ENCODE measurements at places on chromosomes 2 and 18.

DNA sequence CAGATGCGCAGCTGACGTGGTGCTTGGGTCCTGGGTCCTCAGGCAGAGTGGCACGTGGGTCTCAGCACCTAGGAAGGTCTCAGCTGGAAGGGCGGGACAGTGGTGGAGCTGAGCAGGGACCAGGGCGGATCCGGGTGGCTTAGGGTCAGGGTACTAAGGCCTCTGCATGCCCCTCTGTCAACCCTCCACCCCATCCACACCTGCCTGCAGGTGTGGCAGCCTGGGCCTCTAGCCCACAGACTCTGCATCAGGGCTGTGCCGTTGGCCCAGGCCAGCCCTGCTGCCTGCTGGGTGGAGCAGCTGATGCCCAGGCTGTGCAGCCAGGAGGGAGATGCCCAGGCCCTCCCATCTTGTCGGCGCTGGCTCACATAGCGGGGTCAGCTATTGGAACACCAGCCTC, 24.6 kb upstream of the OTOS start:
- no peak for DNase-seq

DNA sequence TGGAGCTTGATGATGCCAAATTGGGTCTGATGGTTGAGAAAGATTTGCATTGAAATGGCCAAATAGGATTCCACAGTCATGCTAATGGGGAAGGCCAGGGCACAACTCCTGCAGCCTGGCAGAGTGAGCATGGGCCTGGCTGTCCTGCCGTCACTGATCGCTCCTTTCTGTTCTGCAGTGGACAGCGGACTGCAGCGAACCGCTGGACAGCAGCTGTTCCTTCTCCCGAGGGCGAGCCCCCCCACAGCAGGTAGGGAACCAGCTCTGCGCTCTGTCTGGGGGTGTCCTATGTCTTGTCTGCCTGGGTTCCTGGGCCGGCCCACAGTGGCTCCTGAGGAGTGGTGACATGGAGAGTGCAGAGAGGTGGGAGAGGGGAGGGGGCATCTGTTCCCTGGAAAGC, 97.6 kb downstream of the CTIF start:
- no peak for DNase-seq

DNA sequence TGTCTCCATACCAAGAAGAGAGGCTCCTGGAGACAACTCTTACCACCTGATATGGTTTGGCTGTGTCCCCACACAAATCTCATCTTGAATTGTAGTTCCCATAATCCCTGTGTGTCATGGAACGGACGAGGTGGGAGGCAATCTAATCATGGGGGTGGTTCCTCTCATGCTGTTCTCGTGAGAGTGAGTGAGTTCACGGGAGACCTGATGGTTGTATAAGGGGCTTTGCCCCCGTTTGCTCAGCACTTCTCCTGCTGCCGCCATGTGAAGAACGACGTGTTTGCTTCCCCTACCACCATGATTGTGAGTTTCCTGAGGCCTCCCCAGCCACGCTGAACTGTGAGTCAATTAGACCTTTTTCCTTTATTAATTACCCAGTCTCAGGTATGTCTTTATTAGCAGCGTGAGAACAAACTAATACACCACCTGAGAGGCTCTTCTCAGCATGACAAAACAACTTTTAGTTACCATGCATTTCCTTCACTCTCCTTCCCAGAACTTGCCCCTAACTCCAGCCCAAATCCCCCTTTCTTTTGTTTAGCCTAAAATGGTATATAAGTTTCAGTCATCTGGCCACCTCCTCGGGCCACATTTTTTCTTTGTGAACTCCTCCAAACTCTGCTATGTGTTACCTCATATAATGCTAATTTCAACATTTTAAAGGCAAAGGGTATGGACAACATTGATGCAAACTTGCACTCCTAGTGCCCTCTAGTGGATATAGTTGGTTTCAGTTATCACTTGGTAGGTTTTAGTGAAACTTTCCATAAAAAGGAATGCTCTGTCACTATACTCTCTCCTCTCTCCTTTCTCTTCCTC, 58.6 kb upstream of the SLC25A52 start:
- no peak for DNase-seq

GRCh38 chr18:45379903-45380302, 235.4 kb upstream of the SLC14A2 start:
- DNase-seq, result no peak

DNA sequence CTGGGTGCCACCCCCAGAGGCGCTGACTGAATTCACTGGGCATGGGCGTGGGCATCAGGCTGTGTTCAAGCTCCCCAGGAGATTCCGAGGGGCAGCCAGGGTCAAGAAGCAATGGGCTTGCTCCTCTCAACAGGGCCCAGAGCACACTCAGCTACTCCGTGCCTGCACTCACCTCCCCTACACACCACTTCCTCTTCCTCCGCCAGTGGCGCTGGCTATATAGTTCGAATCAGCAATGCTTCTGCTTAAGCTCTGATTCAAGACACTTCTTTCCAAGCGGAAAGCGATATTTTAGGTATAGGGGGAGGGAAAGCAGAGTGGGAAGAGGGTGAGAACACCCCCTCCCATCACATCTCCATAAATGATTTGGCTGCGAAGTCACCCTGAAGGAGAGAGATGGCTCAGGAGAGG, 42.1 kb downstream of the CRACDL start:
- DNase-seq, result no peak

DNA sequence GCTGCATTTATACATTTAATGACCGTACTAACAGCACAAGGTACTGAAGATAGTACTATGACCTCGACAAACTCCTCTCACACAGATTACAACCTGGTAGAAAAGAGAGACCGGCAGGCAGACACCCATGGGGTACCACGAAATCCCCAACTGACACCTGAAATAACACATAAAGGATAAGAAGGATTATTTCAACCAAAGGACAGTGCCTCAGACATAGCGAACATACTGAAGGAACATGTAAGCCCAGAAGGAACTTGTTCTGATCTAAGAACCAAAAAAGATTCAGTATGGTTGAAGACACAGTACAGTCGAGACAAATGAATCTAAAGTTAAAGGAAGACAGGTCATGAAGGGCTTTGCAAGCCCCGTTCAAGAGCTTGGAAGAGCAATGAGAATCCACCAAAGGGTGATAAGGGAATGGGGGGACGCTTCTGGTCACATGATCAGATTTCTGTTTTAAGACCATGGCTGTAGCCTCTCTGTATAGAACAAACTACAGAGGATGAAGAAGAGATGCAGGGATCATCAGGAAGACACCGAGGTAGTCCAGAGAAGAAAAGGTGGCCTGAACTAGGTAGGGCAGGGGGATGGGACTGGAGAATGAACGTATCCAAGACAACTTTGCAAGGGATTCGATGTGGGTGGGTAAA, 902 bp downstream of the MCFD2 start:
- DNase-seq, result peak; percentile 12

GRCh38 chr2:95007031-95007609, 18.4 kb upstream of the MAL start:
- DNase-seq, result no peak

DNA sequence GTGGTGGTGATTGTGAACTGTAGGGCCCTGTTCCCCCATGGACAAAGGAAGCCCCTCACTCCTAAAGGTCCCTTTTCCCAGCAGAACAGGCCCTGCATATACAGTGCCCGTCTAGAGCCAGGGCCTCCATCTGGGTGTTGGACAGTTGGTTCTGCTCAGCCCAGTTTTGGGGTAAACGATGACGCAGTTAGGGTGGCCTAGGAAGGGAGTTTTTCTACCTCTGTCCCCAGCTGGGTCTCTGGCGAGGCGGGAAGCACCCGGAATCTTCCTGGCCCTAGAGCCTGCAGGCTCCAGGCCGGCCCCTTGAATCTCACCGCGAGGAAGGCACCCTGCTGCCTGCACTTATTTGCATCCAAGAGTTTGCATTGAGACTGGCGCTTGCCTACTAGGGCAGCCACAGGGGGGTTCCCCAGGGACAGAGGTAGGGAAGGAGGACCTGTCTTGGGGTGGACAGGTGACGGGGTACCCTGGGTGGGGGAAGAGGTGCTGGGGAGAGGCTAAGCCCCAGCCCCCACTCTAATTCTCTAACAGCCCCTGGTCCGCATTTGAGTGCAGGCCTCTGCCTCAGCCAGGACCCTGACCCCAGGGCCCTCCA, 529 bp upstream of the MTA3 start:
- DNase-seq, result peak; percentile 16

DNA sequence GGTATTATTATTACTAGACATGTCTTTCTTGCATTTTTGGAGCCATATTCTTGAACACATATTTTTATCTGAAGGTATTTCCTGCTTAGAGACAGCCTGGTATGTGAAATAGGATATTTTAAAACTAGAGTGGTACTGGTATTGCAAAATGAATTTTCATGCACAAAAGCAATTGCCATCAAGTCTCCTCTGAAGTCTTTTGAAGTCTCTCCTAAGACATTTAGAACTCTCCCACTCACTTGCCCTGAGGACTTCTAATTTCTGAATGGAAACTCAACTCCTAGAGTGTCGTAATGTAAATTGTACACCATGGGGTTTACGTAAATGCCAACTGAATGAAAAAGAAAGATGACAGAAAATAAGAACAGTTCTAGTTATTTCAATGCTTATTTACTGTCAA, 967.0 kb downstream of the DCDC2C start:
- no peak for DNase-seq

DNA sequence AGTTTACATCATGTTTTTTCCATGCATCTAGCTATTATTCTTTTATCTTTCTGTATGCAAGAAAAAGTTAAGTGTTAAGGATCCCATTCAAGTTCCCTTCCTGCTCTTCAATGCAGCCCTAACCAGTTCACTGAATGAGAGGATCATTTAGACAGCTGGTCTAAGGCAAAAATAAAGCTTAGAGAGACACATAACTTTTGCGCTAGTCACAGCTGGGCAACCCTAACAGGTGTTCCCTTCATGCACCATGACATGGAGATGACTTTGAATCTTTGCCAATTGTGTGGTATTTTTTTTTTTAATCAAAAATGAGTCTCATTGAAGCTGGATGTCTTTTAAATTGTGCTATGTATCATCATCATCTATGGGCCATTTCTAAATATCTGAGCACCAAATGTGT, 393.8 kb upstream of the CYRIA start:
- no peak for DNase-seq

DNA sequence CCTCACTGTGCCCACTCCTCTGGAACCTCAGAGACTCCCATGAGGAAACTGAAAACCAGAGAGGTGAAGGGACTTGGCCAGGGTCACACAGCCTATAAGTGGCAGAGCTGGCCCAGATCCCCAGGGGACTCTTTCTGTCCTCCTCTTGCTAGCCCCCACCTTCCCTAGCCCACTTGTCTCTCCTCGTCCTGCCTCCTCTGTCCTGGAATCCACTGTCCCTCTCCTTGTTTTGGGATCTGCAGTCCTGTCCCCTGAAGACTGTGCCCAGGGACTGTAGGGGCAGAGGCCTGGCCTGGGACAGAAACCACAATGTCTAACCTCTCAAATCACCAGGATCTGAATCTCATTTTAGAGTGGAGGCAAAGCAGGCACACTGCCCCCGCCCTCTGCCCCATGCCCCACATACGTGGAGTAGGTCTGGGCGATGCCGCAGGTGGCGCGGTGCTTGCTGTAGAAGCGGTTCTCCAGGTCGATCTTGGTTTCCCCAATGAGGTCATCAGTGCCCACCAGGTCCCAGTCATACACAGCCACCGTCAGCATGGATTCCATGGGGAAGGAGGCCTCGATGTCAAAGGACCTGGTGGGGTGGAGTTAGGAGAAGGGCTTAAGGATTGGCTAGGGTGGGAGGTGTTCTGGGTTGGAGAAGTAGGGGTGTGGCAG, 12.5 kb downstream of the OTOF start:
- DNase-seq, result no peak

GRCh38 chr2:237806334-237806733, 7.8 kb downstream of the RBM44 start:
- no peak for DNase-seq

GRCh38 chr18:14089781-14090180, 42.5 kb downstream of the ZNF519 start:
- no peak for DNase-seq

GRCh38 chr2:135299165-135299564, 231.9 kb downstream of the ZRANB3 start:
- no peak for DNase-seq

- DNase-seq, result no peak
These were observed 305.4 kb upstream of the LYPD1 start for GRCh38 chr2:132975193-132976105.

DNA sequence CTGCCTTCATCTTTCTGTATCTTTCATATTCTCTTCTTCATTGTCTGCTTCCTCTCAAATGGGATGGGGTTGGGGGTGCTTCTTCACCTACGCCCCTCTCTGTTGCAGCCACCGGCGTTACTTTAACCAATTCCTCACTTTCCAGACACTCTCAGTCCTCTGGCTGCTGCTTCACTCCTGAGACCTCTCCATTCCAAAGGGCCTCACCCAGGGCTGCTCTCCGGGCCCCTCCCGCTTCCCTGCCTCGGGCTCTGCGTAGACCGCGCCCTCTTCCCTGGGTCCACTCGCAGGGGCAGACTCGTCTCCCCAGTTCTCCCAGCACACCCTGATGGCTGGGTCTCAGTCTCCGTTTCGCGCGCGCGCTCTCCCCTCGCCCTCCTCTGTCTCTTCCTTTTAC, 926 bp downstream of the SERPINB8 start:
- DNase-seq, result no peak

- peak; percentile 81 for DNase-seq
These were observed 173.0 kb upstream of the ALKAL2 start for GRCh38 chr2:460861-461260.

GRCh38 chr2:15189216-15189615, 371.9 kb downstream of the NBAS start:
- DNase-seq, result no peak

- no peak for DNase-seq
These were observed 46.2 kb downstream of the IWS1 start for GRCh38 chr2:127479866-127480743.

DNA sequence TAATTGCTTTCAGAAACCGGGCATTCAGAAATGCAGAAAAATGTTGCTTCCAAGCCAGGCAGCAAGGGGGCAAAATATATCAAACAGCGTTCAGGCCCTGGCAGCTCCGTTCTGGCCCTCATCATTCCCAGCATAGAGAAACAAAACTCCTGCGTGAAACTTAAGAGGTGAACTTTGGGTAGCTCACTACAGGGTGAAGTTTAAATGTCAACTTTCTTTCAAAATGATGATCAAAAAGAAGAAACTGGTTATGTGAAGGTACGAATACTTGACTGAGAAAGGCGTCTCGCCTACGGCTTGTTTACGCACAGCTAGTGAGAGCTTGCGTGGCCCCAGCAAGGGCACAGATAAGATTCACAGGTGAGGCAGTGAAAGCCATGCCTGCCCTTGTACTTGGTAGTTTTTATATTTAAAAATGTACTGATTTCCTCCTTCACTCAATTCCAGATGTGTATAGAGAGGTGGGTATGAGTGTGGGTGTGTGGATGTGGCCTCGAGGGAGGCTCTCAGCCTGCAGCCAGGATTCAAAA, 127.5 kb downstream of the NFATC1 start:
- peak; percentile 84 for DNase-seq

DNA sequence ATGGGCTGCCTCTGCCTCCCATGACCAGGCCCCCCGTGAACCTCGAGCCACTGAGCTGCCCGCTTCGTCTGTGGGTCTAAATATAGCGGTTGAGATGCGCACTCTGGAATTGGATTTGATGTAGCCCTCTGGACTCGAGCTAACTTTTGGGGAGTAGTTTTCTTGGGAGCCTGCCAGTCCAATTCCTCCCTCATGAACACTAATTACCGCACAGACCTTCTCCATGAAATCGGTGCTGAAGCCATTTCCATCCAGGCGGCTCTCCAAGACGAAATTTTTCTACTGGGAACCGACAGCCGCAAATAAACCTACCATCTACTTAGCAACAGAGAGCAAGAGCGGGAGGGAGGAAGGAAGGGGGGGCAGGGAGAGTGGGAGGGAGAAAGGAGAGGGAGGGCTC, 63.6 kb downstream of the CELF4 start:
- DNase-seq, result no peak

- DNase-seq, result no peak
These were observed 72.7 kb upstream of the LYPD6B start for GRCh38 chr2:148965623-148966437.

- DNase-seq, result no peak
These were observed 21.6 kb downstream of the MBP start for GRCh38 chr18:77110936-77111335.
